ENCODE measurements at places on chromosomes 4 and X.

- no peak for DNase-seq
- H3K36me3 ChIP-seq, result peaks cover 1% of the 10 kb centered on the region
These were observed 483.4 kb downstream of the RPA4 start for GRCh38 chrX:97367125-97367524.

DNA sequence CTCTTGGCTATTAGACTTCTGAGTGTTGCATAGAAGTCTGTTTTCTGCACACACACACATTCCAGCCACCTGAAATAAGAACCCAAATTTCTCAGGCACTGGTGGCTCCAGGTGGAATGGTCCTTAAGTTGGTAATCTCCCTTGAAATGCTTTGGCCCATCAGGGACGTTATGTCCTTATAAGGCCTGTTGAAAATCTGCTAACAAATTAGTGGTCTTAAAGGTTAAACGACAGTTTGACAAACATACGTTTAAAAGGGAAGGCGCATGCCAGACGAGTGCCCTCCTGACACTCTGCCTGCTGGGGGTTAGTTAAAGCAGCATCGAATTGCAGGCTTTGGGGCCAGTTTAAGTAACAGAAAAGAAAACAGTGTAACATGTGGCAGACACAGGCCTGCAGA lies 125.0 kb downstream of the TBX22 start:
- H3K27me3 ChIP-seq, result no peaks in the 10 kb centered on the region
- no peak overlapping the region for H3K27ac ChIP-seq
- DNase-seq, result no peak

GRCh38 chr4:129403848-129404247 lies 307.9 kb downstream of the C4orf33 start:
- H3K27ac ChIP-seq, result no peak overlapping the region
- no peaks in the 10 kb centered on the region for H3K36me3 ChIP-seq
- H3K4me1 ChIP-seq, result no peaks in the 10 kb centered on the region
- peaks cover 1% of the 10 kb centered on the region for H3K27me3 ChIP-seq
- no peak for DNase-seq

DNA sequence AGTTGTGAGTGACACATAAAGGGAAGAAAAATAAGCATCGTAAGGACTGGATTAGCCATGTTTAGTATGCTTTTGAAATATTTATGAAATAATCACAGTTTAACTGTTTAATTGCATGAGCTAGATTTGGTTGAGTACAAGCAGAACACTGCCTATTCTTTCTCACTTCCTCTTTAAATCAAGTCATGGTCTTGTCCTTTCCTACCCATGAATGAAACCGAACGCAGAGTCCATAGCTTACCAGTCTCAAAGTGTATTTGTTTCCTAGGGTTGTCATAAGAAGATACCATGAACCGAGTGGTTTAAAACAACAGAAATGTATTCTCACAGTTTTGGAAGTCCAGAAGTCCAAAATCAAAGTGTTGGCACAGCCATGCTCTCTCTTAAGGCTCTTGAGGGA lies 684.0 kb upstream of the MAGEB2 start:
- H3K36me3 ChIP-seq, result no peaks in the 10 kb centered on the region
- H3K4me3 ChIP-seq, result no peak overlapping the region
- no peaks in the 10 kb centered on the region for H3K4me1 ChIP-seq
- H3K27me3 ChIP-seq, result no peaks in the 10 kb centered on the region

DNA sequence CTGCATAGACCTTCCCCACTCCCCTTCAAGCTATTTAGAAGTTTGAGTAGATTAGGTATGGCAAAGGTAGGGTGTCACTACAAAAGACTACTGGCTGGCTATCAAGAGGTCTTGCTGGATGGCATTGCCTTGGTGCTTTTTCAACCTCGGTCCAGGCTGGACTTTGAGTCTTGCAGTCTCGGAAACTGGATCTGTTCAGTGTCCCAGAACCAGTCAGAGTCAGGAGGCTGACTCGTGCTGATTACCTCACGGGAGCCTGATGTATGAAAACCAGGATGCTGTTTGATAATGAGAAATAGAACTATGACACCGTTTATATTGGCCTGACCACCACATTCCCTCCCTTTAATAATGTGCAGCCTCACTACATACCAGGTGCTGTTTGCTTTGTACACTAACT lies 2.7 kb upstream of the PHKA1 start:
- H3K36me3 ChIP-seq, result peaks cover 4% of the 10 kb centered on the region
- no peak overlapping the region for H3K27ac ChIP-seq

DNA sequence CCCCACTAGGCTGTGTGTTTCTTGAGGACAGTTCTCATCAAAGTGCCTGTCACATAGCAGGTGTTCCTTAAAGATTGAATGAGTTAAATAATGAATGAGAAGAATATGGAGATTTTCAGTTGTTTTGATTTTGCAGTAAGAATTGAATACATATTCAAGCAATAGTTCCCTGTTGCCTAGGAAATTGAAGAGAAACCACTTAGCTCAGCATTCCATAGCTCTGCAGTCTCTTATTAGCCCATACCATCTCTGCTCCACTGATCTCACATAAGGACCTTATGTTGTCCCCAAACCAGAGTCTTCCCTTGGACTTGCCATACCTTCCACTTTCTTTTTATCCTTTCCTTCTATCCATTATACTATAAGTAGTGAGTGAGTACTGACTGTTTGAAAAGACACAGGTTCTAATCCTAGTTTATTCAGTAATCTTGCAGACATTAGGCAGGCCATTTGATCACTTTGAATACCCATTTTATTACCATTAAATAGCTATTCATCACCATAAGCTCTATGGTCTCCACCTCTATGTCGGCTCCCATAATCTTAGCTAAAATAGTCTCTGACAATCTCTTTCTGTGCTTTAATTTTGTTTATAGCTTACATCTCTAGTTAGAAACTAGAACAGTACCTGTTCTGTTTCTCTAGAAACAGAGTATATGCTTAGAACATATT lies 1059.6 kb upstream of the SLIT2 start:
- no peaks in the 10 kb centered on the region for H3K4me1 ChIP-seq
- H3K27ac ChIP-seq, result no peak overlapping the region
- no peaks in the 10 kb centered on the region for H3K36me3 ChIP-seq
- no peak overlapping the region for H3K4me3 ChIP-seq
- no peak for DNase-seq

DNA sequence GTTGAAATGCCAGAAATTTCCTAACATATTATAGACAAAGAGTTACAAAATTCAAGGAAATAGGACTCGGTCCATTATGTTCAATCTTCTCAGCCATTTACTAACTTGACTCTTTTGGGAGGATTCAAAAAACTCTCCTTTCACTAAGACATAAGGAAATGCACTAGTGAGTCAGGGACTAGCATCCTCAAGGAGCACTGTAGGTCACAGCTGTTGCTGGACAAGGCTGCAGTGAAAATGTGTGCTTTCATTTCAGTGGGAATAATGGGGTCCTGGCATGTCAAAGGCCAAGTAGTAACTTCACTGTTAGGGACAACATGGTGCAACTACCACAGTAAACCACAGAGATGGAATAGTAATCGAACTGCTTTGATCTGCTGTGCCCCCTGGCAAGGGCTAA lies 56.9 kb upstream of the ABCG2 start:
- peaks cover 5% of the 10 kb centered on the region for H3K27me3 ChIP-seq
- H3K4me3 ChIP-seq, result no peak overlapping the region

- H3K27ac ChIP-seq, result no peak overlapping the region
- peaks cover 7% of the 10 kb centered on the region for H3K27me3 ChIP-seq
- H3K4me1 ChIP-seq, result no peaks in the 10 kb centered on the region
- H3K36me3 ChIP-seq, result no peaks in the 10 kb centered on the region
- no peak for DNase-seq
These were observed 88.2 kb downstream of the SOWAHB start for GRCh38 chr4:76809594-76810305.

DNA sequence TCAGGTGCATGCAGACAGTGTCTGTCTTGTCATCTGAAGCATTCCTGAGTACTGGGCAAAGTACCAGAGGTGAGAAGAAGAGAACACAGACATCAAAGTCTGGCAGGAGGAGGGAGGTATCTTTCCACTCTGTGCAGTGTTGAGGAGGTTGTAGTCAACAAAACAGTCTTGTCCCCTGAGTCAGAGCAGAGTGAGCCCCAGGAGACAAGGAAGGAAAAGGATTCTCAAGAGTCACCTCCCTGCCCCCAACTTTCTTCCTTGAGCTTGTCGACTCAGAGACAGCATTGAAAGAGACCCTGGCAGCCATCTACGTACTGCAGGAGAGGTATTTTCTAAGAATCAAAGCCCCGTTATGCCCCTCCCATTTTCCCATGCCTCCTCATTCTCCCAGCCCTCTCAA lies 4.4 kb upstream of the SRPX start:
- no peak overlapping the region for H3K4me3 ChIP-seq
- H3K36me3 ChIP-seq, result no peaks in the 10 kb centered on the region
- DNase-seq, result no peak
- no peak overlapping the region for H3K27ac ChIP-seq
- H3K4me1 ChIP-seq, result no peaks in the 10 kb centered on the region

DNA sequence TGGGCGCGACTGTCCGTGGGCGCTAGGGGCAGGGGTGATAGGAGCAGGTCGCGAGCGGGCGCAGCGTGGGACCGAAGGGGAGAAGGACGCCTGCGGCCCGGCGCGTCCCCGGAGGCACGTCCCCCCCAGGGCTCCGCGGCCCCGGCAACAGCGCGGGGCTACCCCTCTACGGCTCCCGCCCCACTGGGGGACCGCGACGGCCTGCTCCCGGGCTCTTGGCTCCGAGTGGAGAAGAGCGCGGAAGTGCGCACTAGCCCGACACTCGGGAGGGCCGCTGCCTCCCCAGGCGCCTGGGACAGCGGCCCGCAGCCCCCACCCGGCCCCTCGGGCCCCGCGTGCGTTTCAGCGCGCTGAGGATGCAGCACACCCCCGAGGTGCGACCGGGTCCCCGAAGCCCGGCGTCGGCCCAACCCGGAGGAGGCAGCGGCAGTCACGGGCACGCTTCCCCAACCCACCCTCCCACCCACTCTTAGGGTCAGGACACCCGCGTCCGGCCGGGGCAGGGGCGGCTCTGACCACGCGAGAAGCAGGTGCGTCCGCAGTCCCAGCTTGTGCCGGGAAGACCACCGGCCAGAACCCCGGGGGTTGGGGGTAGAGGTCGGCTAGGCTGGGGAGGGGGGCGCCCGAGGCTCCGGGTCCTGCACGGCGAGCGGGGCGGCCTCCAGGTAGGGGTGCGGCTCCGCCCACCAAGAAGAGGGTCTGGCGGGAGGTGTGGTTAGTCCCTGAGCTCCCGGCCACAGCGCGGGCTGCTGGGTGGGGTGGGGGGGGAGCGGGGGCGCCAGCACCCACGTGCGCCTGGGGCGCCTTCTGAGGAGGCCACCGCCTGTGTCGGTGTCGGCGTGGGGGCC lies 18.5 kb upstream of the NAT8L start:
- no peaks in the 10 kb centered on the region for H3K36me3 ChIP-seq
- no peak overlapping the region for H3K27ac ChIP-seq

DNA sequence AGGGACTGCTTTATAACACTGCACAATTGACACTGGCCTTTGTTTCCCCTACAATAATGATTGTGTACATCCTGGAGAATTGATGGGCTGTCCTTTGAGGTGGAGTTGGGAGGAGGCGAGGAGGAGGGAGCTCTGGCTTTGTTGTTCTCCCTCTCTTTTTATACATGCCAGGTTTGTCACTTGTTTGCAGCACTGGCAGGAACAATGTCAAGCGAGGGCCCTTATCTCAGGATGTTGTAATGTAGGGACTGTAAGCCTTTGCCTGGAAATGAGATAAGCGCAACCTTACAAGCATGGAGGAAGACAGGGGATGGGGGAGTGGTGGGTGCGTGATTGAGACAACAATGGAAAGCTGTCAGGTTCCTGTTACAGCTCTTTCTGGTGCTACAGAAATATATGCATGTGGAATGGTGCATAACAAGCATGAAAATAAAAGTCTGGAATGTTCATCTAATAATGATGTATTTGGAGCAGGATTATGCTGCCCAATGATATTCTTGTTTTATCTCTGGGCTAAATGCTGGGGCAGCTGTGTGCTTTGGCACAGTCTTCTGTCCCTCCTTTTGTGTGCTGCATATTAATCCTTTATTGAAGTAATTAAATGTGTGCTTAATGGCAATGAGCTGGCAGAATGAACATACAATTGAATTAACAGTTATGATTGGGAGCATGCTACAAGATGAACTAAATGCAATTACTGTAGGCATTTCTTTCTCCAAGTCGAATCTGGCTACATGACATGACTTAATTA lies 294.4 kb downstream of the GPAT3 start:
- no peak overlapping the region for H3K27ac ChIP-seq
- no peak for DNase-seq
- H3K27me3 ChIP-seq, result no peaks in the 10 kb centered on the region
- H3K4me3 ChIP-seq, result no peak overlapping the region

DNA sequence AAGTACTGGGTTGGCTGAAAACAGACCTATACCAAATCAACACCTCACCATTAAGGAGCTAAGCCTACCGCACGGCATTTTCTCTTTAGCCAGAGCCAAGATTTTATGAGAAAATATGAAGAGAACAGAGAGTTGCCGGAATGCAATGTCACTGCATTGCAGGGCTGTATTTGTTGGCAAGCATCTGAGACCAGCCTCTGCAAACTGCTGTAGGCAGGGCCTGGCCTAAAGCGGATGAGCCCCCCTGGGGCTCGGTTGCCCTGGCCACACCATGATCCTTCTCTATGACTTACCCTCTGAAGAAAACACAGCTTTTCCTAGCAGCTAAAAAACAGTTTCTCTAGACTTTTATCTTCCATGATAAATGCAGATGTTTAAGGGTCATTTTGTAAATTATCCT lies 120.5 kb upstream of the SORBS2 start:
- no peak overlapping the region for H3K4me3 ChIP-seq
- no peaks in the 10 kb centered on the region for H3K4me1 ChIP-seq
- H3K36me3 ChIP-seq, result no peaks in the 10 kb centered on the region
- DNase-seq, result no peak

DNA sequence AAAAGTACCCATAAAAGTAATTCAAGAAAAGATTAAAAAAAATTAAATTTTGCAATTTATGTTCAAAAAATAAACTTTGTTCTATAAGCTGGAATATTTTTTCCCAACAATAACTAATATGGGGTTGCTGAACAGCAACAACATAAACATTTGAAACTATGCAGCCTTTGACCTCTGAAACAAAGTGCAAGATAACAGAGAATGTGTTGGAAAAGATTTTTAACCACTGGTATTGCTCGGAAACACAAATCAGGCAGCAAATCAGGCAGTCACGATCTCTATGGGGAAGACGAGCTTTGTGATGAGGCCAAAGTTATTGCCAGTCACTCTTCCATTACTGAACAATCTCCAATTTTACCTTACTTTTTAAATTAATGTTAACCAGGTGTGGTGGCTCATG lies 332.1 kb downstream of the PABPC4L start:
- no peaks in the 10 kb centered on the region for H3K36me3 ChIP-seq
- no peak overlapping the region for H3K4me3 ChIP-seq
- no peak for DNase-seq
- H3K27ac ChIP-seq, result no peak overlapping the region
